ENCODE measurements at places on chromosomes 6 and 20.

DNA sequence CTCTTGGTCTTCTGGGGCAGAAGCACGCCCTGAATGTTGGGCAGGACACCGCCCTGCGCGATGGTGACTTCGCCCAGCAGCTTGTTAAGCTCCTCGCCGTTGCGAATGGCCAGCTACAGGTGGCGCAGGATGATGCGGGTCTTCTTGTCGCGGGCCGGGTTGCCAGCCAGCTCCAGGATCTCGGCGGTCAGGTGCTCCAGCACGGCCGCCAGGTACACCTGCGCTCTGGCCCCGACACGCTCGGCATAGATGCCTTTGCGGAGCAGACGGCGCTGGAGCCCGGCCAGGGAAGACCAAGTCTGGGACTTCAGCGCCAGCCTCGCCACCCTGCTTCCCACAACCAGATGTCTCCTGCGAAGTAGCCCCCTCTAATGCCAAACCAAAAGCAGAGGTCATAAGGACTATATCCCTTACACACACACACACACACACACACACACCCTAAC lies 8.0 kb upstream of the SLC17A3 start:
- DNase-seq: no peak

- DNase-seq: no peak
Measured at GRCh38 chr6:116385459-116385802, 14.7 kb downstream of the DSE start.

GRCh38 chr6:51684603-51685002 lies 402.8 kb downstream of the PKHD1 start:
- no peak for DNase-seq

DNA sequence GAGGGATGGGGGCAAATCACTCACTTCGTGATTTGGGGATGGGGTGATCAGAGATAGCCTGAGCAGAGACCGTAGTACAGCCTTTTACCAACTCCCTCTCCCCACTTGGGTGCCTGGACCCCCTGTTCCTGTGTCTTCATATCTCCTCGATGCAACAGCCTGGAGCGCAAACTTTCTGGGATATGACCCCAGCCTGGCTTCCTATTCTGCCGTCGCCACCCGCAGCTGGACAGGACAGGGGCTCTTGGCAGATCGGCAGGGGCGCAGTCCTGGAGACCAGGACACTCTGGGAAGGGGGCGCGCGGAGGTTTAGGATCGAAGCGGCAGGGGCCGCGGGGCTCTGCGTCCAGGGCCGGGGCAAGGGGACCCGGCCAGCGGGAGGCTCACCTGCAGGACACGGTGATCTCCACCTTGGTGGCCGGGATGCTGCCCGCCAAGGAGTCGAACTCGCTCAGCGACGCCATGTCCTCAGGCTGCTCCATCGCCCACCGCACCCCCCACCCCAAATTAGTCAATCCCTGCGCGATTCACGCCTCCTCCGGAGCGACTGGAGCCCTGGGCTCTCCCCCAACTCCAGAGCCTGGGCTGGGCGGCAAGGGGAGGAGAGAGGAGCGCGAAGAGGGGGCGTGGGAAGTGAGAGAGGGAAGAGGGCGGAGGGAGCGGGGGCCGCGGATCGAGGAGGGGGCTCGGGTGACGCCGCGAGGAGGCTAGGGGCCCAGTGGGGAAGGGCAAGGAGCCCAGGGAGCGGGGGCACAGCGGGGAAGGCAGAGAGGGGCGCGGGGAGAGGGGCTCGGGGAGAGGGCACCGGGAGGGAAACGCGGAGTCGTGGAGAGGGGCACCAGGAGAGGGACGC lies at the start of gene CPNE5:
Gene CPNE5, minus strand, starts transcription at position 549 of the 853 bp plus-strand sequence. Its CDS starts 67 bp downstream, at position 482.
- no peak for DNase-seq

DNA sequence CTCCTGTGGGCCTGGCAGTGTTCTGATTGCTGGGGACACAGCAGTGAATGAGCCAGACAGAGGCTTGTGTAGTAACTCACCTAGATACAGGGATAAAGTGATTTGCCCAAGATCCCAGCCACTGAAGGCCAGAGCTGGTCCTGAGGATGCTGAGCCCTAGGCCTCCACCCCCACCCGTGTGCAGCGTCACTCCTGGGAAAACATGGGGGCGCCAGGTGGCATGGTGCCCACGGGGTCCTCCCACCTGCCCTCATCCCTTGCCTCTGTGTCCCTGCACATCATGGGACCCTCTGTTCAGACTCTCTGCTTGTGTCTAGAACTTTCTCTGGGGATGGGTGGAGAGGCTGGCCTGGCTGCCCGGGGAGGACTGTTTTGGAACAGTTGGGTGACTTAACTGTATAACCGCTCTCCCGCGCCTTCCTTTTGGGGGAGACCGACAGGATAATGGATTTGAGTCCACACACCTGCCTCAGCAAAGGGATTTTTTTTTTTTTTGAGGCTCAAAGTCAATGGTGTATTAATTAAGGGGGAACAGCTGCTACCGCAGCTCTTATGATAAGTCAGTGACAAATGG lies 19.6 kb downstream of the LEMD2 start:
- DNase-seq: no peak

- no peak for DNase-seq
Measured at GRCh38 chr20:33482581-33482980, 7.3 kb upstream of the CBFA2T2 start.

GRCh38 chr20:18287546-18287914 lies 797 bp upstream of the ZNF133 start:
- no peak for DNase-seq

DNA sequence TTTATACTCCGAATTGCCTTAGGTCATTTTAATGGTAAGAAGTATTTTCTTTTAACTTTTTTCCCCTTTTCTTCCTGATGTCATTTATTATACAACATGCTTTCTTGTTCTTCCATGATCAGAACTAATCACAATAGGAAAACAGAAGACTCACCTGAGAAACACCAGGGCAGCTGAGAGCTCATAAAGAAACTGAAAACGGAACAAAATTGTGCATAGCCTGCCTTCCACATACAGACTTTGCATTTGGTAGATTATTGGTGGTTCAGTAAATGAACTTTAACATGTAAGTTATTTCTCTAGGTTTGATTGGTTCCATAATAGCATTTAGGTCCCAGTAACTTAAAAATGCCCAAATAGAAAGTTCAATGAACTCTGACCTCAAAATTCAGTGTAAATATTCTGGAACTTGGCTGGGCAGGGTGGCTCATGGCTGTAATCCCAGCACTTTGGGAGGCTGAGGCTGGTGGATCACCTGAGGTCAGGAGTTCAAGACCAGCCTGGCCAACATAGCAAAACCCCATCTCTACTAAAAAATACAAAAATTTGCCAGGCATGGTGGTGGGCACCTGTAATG lies 161.1 kb upstream of the DTNBP1 start:
- DNase-seq: no peak

DNA sequence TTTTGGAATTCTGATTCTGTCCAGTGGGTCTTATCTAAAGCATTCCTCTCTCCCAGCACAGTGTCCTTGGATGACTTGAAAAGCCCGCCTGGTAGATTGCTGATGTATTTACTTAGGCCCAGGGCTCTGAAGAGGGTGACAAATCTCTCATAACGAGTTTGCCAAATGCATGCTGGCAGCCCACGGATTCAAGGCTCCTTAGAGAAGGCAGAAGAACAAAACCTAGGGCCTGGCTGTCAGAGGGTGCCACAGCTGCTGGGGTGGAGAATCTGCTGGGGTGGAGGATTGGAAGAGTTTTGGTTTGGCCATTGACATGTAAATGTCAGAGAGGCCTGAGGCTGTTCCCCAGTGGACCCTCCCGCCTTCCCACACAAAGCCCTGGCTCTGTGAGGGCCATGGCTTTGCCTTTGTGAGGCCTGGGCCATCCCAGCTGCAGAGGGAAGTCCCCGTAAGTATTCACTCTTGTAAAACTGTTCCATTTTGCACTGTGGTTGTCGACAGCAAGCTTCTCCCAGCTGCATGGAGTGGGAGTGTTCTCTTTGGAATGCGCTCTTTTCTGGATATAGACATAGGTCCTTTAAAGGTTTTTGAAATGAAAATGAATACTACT lies 50.3 kb downstream of the ANKRD6 start:
- DNase-seq: no peak

DNA sequence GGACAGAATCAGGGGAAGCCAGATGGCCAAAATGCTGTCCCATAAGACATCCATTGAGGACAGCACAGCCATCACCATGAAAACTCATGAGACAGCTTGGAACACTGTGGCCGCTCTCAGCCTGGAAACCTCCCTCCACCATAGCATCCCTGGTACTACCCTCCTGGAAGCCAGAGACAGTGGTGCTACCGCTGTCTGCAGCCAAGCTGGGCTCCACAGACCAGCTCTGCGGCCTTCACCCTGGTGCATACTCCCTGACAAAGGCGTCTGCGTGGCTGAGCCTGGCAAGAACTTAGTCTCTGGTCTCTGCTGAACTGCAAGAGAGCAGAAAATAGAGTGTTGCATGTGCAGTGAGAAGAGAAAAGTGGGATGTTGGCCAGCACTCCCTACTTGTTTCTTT lies 558.0 kb downstream of the C6orf118 start:
- DNase-seq: no peak

DNA sequence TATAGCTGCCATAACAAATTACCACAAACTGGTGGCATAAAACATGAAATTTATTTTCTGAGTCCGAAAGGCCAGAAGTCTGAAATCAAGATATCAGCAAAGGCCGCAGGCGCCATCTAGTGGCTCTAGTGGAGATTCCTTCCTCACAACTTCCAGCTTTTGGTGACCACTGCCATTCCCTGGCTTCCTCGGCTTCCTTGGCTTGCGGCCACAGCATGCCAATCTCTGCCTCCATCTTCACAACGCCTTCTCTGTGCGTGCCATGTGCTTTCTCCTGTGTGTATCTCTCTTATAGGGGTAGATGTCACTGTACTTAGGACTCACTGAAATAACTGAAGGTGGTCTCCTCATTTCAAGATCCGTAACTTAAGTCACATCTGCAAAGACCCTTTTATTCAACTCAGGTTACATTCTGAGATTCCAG lies 5.4 kb upstream of the PLAGL1 start:
- DNase-seq: peak; percentile 31

DNA sequence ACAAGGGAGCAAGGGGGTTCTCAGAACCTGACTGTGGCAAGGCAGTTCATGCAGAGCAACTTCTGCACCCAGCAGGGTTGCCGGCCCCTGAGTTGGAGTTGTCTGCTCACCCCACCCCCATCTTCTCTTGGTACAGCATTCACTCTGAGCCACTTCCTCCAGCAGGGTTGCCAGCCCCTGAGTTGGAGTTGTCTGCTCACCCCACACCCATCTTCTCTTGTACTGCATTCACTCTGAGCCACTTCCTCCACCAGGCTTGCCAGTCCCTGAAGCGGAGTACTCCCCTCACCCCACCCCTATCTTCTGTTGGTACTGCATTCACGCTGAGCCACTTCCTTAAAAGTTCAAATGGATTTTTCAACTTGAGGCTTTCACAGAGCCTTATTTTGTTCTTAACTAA lies 79.7 kb upstream of the SYNDIG1 start:
- DNase-seq: peak; percentile 5

DNA sequence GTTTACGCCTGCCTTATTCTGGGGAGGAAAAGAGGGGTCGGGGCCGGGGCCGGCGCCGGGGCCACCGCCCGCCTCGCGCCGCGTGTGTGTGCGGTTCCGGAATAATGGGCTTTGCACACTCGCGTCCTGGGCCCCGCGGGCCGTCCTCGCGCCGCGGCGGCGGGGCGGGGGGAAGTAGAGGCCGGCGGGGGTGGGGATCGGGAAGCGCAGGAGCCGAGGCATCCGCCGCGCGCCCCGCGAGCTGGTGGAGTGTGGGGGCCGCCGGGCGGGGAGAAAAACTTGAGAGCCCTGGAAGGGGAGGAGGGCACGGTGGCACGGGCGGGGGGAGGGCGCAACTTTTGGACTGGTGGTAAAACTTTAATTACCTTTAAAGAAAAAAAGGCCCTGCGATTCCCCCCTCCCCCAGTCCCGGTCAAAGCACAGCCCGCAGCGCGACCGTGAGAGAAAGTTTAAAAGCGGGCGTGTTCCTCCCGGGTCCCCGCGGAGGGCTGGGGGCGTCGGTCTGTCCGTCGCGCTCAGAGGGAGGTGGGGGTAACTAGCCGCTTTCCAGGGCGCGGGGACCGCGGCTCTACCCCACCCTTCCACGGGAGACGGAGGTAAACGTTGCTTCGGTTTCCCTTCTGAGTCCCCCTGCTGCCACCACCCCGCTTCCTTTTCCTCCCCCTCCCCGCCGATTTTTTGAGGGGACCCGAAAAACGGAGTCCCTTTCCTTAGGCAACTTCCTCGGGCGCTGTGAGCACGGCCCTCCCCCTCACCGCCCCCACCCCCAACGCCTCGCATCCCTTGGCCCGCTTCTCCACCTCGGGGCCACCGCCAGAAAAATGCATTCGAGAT lies 1.9 kb downstream of the L3MBTL3 start:
- peak; percentile 39 for DNase-seq

- DNase-seq: no peak
Measured at GRCh38 chr6:139240161-139241010, 51.4 kb downstream of the TXLNB start.

GRCh38 chr20:63932606-63933160 lies 23.5 kb downstream of the UCKL1 start:
- DNase-seq: no peak

DNA sequence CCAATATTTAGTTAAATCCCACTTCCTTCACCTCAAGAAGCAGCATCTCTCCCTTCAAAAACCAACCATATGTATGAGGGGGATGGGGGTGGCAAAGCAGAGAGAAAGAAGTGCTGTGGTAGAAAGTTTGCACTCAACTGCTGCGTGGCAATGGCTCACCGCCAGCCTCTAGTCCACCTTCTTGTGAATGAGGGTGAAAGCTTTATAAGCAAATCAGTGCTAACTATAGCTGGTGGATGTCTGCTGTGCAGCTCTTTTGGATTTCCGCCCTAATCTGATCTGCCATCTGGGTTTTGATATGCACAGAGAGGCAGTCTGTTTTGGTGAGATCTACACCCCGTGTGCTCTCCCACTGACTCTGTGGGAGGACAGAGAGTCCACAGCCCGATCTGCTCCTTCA lies 281.2 kb upstream of the SUPT3H start:
- peak; percentile 49 for DNase-seq

DNA sequence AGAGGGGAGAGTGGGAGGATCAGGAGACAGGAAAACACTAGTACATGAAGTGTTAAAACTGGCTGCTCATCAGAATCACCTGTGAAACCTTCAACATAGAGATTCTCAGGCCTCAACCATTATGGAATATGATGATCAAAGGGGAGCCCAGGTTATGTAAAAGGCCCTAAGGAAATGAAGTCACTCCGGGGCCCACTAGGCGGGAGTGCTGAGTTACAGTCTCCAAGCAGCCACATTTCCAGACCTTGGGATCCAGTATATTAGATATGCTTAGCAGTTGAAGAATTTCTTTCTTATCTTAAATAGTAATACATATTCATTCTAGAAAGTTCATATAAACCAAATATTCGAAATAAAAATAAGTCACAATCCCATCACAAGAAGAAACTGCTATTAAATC lies 476.3 kb downstream of the PRKN start:
- DNase-seq: no peak

- no peak for DNase-seq
Measured at GRCh38 chr6:20021795-20022194, 184.6 kb downstream of the ID4 start.

- no peak for DNase-seq
Measured at GRCh38 chr6:25477006-25477590, 174.9 kb upstream of the SCGN start.

- DNase-seq: peak; percentile 75
Measured at GRCh38 chr20:62971950-62972844, 19.7 kb downstream of the SLC17A9 start.

GRCh38 chr6:93675856-93676417 lies 256.6 kb upstream of the EPHA7 start:
- DNase-seq: no peak

All from hippocampal formation (tissue), 2 donors.